H9 (cell line): ENCODE measurements at places on chromosomes 3 and 15. TPM values are rescaled to one million over a fixed set of nuclear protein-coding genes. Genes with fewer than 3 reads are reported as not detected.

C3orf85 gene
- not detected in 2 replicates for total RNA-seq

SI gene
- not detected in 2 replicates for total RNA-seq

TJP1 gene
- total RNA-seq = 136 and 140 TPM in 2 replicates

MYL3 gene
- 0.24 TPM in 2 replicates for total RNA-seq

LTK gene
- 0.31 TPM in 2 replicates for total RNA-seq

EOGT gene
- 30.5 and 34.7 TPM in 2 replicates for total RNA-seq

SLC7A14 gene
- 0.39 and 0.42 TPM in 2 replicates for total RNA-seq

STAC gene
- 2.9 and 3.0 TPM in 2 replicates for total RNA-seq

HRG gene
- not detected in 2 replicates for total RNA-seq
